ENCODE measurements at places on chromosomes 7 and 10.

DNA sequence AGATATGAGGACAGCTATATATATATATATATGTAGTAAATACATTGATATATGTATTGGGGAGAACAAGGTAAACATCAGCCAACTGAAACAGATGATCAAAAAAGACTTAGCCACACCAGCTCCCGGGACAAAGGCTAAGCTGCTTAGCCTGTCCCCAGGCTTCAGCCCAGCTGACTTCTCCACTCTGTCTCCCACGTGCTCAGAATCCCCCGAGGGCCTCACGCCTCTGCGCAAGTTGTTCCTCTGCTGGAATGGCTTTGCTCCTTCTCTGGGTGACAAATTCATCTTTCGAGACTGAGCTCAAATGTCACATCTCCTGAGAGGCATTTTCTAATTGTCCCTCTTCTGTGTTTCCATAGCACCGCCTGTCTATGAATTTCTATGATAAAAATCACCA is 8.6 kb upstream of the INSIG1 start:
- DNase-seq = no peak

DNA sequence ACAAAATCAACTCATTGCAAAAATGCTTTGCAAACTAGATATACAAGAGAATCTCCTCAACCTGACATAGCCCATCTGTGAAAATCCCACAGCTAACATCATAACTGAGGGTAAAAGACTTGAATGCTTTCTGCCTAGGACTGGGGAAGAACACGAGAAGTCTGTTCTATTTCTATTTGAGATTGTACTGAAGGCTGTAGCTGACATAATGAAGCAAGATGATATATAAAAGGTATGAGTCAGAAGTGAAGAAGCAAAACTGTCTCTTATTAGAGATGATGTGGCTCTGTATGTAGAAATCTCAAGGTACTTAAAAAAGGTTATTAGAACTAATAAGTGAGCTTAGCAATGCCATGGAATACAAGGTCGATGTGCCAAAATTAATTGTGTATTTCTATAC is 639.9 kb upstream of the PFKP start:
- no peak for DNase-seq

GRCh38 chr7:49563693-49564378 is 209.6 kb upstream of the VWC2 start:
- DNase-seq = no peak

GRCh38 chr10:10677479-10677878 is 340.2 kb upstream of the CELF2 start:
- no peak for DNase-seq

GRCh38 chr10:102334101-102334500 is 61.4 kb upstream of the NFKB2 start:
- no peak for DNase-seq

- peak; percentile 47 for DNase-seq
These were observed 523.3 kb downstream of the KCNMA1 start for GRCh38 chr10:77114181-77114821.

- no peak for DNase-seq
These were observed 1.4 kb upstream of the LCOR start for GRCh38 chr10:96830511-96831199.

DNA sequence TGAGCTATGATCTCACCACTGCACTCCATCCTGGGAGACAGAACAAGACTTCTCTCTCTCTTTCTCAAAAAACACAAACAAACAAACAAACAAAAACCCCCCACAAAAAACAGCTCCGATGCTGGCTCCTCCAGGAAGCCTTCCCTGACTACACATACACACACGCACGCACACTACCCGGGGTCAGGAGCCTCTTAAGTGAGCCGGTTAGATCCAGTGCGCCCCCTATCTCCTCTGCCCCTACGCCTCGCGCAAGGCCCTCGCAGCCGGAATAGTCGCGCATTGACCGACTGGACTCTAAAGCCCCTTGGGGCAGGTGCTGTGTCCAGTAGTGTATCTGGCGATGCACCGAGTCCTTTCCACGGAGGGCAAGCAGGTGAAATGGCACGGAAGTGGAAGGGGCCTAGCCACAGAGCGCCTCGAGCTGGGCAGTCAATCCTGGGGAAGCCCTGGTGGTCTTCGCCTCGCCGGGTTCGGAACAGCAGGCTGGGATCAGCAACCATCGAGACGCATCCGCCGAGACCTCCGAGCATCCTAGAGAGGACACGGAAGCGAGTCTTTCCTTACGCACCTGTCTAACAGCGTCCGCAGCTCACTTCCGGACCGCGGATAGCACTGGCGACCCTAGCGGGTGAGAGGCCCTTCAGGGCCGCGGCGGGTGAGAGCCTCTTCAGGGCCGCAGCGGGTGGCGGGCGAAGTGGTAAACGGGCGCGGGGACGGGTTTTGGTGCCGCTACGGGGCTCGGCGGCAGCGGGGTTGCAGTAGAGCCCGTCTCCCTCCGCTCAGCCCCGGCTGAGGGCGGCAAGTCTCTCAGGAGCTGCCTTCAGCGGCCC is at the start of gene ZSCAN25:
Gene ZSCAN25, plus strand, starts transcription at position 588 of the 833 bp plus-strand sequence. CDS start 2,661 bp downstream, outside the sequence.
- DNase-seq = peak; percentile 97

DNA sequence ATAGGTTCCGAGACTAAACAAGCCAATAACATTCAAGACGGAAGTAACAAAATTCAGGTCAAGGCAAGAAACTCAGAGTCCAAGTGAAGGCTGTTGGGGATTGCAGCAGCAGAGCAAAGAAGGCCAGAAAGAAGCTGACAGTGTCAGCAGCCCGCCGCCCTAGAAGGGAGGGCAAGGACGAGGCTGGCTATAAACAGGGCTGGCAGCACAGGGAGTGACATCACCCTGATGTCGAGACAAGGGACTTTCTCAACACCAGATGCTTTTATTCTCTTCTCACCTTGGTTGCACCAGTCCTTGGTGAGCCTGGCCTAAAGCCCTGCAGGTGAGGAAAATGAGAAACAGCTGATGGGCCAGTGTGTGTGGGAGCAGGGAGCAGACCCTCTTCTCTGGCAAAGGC is 687.7 kb upstream of the NRP1 start:
- DNase-seq = no peak

- no peak for DNase-seq
These were observed 75.6 kb downstream of the CFAP46 start for GRCh38 chr10:132866601-132867381.

- no peak for DNase-seq
These were observed 35.0 kb upstream of the GIMAP8 start for GRCh38 chr7:150415161-150416153.

DNA sequence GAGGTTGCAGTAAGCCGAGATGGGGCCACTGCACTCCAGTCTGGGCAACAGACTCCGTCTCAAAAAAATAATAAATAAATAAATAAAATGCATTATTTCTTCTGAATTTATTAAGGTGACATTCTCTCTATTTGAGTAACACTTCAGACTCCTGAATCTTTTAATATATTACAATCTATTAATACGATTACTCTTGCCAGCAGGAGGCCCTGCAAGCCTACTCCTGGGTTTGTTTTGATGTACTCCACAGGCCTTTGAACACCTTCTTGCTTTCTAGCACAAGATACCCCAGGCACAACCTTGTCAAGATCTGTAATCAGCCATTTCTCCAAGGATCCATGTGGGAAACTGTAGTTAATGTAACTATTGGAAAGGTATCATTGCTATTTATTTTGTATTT is 63.5 kb downstream of the COBL start:
- no peak for DNase-seq

- DNase-seq = no peak
These were observed 2.2 kb upstream of the PON3 start for GRCh38 chr7:95398155-95398940.

DNA sequence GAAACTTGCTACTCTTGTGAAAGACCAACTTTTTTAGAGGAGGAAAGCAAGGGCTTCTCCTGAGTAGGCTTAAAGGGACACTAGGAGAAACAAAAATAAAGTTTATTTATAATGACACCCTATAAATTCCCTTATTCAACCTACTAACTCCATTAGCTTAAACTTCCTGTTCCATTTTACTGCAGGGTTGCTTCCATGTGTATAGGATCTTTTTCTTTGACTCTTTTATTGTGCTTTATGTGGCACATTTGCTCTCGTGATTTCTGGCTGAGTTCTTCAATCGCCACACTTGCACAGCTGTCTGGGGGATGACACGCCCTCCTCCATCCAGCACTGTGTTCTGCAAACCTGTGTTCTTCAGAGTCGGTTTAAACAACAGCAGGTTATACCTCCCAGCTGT is 225.7 kb upstream of the NPVF start:
- no peak for DNase-seq

- no peak for DNase-seq
These were observed 57.7 kb upstream of the PARD3 start for GRCh38 chr10:34872820-34873219.

DNA sequence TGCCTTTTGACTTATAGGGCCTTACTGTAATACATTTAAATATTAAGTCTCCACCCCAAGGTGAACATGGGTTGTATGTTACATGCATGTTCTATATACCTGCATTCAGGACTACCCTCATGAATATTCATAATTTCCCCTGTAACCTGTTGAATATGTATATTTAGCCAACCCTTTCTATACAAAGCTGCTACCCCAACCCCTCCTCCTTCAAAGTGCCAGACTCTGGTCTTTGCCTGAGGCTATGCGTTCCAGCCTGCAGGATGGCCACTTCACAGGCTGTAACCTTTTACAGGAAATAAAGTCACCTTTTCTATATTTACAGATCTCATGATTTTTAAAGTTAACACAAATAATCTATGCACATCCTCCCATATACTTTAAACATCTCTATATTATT is 10.1 kb upstream of the UNC5B start:
- no peak for DNase-seq

DNA sequence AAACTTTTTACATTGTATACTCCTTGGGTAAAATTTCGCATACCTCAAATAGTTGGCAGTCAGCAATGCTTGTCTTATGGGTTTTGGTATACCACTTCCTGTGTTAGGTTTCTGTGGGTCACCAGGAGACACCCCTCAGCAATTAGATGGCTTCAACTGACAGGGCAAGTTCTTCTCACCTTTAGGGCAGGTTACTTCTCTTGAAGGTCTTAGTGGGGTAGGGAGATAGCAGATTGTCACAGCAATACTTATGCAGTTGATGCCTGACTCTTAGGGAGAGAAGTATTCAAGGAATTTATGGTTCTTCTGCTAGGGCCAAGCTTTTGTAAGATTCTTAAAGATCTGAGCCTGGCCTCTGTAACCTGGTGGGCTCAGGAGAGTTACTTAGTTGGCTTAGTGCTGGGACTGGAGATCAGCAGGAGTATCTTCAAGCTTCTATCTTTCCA is 42.9 kb downstream of the MKLN1 start:
- no peak for DNase-seq

GRCh38 chr7:157662981-157663716 is 326.3 kb downstream of the DNAJB6 start:
- DNase-seq = no peak

DNA sequence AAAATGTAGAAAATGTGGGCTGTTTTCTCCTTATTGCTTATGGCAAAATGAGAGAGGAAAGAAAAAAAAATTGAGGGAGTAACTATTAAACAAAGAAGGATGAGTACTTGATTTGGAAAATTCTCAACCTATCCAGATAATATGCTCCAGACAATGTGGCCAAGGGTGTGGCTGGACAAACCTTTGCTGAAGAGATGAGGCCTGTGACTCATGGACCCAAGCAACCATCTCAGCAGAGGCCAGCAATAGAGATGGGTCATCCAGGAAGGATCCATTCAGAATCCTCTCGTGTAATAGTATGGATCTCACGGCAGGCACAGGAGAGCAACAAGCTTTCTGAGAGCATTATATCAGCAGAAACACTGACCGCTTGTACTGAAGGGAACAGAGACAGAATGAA is 120.3 kb upstream of the CELF2 start:
- no peak for DNase-seq

DNA sequence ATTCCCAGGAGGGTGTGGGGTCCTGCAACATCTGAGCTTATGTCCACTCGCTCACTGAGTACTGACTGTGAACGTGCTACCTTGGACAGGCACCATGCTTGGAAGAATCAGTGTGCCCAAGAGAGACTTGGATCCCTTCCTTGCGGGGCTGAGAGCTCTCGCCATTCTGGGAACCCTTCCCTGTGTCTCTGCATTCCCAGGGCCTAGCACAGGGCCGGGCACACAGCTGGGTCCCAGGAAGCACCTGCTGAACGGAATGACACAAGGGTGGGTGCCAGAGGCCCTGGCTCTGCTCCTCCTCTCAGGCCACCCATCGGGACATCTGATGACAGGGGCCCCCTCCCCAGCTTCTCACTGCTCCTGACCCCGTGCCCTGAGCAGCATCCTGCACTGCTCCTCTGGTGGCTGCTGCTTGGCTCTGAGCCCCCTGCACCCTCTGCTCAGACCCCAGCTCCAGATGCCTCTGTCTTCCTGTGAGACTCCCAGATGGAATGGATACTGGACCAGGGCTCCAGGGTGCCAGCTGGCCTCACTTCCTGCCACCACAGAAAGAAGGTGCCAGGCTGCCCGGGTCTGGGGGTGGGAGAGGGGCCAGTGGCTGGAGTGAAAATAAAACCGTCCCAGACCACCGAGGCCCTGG is 129.6 kb downstream of the NEURL1 start:
- DNase-seq = no peak

- DNase-seq = no peak
These were observed 39.3 kb upstream of the AKR1C2 start for GRCh38 chr10:5042922-5043321.

DNA sequence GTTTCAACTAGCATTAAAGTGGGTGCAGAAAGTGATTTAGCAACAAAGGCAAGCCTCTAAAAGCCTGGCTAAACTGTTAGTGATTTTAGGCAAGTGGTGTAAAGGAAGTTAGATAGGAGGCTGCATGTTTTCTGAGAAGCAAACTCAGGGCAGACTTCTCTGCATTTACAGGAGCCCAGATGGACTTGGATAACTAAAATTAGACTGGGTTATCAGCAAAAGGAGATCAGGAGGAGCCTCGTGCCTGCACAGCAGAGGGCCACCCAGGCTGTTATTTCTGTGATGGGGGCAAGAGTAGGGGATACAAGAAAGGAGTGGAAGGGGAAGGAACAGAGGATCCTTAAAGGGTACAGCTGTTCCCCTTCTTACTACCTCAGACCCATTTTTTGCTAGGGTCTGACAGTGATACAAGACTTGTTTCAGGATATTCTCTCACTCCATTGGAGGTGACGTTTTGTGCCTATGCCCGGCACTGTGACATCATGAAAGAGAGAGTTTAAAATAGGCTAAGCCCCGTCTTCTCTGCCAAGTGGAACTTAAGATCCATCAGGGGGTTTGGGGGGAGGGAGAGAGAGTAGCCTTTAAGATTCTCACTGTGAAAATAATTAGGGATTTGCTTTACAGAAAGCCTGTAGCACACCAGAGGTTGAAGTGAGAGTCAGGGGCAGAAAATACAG is 49.6 kb upstream of the PDCD4 start:
- no peak for DNase-seq

Measured in esophagus muscularis mucosa (tissue), 4 donors.